ENCODE measurements at places on chromosomes 1 and 21.
A peak's percentile ranks its signal among the peaks of the same experiment; 100 is the strongest.

GRCh38 chr1:26164036-26164860 lies 4.5 kb downstream of the C1orf232 start:
- DNase-seq: no peak

GRCh38 chr21:45945868-45946210 lies 35.7 kb upstream of the COL6A1 start:
- no peak for DNase-seq

- no peak for DNase-seq
Observed at GRCh38 chr1:50047916-50048694, 24.4 kb upstream of the AGBL4 start.

GRCh38 chr1:210754878-210755665 lies 378.9 kb downstream of the KCNH1 start:
- DNase-seq: no peak

- DNase-seq: no peak
Observed at GRCh38 chr1:9770298-9770697, 53.5 kb downstream of the CLSTN1 start.

GRCh38 chr1:87329051-87329525 lies 408 bp downstream of the LMO4 start:
- DNase-seq: no peak

DNA sequence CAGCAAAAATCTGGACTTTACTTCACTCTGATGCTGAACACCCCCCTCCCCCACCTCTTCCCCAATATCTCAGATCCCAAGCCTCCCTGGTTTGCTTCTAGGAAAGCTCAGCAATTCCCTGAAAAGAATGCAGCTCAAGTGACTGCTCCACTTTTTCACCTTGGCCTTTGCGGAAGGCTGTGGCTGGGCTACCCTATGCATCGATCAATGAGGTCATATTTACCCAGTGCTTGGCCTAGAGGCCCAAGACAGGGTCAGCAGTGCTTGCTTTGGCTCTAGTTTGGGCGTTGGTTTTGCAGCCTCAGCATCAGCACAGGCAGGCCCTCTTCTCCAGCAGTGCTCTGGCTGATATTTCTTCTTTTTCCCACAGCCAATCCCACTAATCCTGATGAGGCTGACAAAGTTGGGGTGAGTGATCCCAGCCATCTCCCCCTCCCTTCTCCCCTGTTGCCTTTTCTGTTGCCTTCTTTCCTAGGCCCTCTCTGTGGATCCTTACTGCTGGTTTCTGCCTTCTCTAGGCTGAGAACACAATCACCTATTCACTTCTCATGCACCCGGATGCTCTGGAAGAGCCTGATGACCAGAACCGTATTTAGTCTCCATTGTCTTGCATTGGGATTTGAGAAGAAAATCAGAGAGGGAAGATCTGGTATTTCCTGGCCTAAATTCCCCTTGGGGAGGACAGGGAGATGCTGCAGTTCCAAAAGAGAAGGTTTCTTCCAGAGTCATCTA lies 14.2 kb downstream of the FCGR2B start:
- no peak for DNase-seq

GRCh38 chr1:5634893-5635292 lies 357.3 kb downstream of the NPHP4 start:
- no peak for DNase-seq

DNA sequence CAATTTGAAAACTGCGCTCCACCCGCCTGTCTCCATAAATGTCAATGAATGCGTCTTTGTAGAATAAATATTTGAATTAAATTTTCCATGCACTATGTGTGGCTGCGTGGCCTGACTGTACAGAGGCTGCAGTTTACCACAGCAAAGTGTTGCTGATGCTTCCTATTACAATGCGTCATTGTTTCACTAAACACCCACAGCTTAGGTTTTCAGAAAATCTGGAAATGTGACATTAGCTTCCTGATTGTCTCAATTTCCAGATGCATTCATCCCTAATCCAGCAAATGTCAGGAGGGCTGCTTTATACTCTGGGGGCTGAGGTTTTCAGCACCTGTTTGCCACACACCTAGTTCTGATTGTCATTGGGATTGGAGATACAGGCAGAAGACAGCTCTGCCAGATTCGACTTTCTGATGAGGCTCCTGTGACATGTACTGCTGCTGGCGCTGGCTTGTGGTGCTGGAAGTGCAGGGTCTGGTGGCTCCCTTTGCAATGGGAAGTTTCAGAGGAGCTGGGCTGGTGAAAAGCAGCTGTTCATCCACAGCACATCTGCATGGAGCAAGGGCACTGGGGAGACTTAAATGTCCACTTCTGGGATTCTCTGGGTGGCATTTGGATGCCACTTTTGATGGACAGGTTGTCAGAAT lies 40.0 kb downstream of the URB2 start:
- DNase-seq: no peak

DNA sequence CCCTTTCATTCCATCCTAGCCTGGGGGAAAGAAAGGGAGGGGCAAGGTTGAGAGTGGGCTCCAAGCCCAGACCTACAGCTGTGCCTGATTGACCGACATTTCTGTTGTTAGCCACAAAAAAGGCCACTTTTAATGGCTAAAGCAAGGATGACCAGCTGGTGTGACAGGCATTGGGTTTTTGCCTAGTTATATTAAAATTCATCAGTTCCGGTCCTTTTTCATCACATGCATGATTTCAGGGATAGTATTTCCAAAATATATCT lies 192.3 kb downstream of the ZNF326 start:
- DNase-seq: no peak

- DNase-seq: no peak
Observed at GRCh38 chr1:168235937-168236336, 10.1 kb downstream of the SFT2D2 start.

GRCh38 chr1:53350853-53351767 lies 23.2 kb upstream of the LRP8 start:
- DNase-seq: no peak

DNA sequence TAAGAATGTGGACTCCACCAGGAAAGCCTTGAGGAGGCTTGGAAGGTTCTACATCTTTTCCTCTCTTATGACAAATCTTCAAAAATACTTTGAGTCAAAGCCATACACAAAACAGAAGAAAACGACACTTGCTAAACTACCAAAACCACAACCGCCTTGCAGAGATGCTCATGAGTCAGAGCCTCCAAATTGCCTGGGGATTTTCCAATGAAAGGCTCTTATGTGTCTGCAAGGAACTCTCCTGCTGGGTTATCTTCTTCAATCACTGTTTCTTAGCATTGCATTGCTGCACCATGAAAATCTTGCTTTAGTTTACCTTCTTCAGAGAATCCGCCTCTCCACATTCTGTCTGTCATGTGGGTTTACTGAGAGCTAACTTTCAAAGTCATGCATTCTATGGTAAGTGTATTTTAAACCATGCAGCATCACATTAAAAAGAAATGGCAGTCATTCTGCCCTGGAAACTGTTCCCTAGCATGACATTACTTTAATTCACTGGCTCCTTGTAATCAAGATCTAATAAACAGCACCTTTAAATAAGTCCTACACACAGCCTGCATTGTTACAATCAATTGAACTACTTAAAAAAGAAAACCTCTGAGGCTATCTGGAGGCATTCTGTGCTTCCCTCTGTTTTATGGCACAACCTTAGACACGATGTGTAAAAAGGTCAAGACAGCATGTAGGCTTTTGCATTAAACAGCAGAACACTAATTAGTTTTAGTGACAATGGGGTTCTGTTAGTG lies 210.0 kb upstream of the FOXD3 start:
- DNase-seq: peak; percentile 74

DNA sequence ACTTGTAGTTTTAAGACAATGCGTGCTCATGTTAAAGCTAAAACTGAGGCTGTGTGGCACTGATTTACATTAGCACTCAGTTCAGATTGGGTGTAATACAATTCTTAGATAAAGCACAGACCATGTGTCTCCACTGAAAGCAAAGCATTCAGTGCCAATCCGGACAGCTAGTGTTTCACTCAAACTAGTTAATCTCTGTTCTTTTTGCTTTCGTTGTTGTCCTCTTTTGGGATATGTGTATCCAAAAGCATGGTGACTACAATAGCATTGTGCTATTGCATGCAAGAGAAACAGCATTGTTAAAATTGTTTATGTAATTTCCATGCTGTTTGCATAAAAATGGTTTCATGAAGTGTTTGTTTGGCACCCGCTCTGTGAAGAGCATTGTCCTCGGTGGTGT lies 54.6 kb downstream of the F3 start:
- DNase-seq: no peak

DNA sequence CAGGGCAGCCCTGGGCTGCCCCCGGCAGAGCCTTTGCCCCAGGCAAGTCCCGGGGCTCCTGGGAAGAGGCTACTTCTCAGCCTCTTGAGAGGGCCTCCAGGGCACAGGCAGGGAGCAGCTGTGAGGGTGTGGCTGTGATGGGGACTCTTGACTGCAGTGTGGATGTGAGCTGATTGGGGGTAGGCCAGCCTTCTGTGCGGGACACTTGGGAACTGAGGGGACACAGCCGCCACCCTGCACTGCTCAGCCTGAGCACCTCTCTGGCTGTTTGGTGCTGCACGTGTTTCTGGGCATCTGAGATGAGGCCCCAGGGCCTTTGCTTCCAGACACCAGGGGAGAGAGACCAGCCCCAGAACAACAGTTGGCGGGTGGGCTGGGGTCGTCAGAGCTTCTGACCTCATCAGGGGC lies 62.1 kb downstream of the SKI start:
- no peak for DNase-seq

- no peak for DNase-seq
Observed at GRCh38 chr1:107940017-107940577, 24.9 kb downstream of the VAV3 start.

DNA sequence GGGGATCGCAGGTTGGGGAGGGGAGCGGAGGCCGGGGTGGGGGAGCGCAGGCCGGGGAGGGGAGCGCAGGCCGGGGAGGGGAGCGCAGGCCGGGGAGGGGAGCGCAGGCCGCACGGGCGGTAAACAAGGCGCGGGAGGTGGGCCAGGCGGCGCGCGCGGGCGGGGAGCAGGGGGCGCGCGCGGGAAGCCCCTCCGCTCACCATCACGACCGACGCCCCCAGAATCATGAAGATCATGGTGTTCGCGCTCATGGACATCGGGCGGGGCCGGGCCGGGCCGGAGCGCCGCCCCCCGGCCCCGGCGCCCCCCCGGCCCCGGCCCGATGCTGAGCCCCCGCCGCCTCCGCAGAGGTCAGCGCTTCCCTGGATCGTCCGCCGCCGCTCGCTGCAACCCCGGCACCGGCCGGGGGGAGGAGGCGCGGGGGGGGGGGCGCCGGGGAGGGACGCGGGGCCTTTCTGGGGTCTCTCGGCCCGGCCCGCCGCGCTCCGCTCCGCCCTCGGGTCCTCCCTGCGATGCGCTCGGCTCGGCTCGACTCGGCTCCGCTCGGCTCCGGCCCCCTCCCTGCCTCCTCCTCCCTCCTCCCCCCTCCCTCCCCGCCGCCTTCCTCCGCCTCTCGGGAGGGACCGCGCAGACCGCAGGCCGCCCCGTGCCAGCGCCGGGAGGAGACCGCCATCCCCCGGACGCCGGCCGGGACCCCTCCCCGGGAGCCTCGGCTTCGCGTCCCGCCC lies at the start of gene TMEM240:
Gene TMEM240, minus strand, starts transcription at position 535 of the 728 bp plus-strand sequence. Its CDS starts 278 bp downstream, at position 257.
- no peak for DNase-seq

DNA sequence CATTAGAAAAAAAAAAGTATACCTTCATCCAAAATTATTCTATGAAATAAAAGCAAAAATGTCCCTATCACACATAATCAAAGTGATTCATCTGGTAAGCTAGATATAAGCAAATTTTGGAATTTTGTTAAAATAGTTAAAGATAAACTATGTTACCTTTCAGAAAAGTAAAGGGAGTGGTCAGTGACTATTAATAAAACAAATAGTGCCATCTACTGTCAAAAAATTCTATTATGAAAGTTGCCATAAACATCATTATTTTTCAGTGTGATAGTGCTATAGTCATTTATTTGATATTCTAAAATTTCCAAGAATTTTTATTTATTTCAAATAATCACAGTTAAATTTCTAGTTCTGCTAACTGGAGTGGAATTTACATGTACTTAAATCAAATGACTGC lies 803.7 kb downstream of the KCNT2 start:
- DNase-seq: no peak

GRCh38 chr1:31227891-31228568 lies 11.7 kb downstream of the NKAIN1 start:
- DNase-seq: no peak

GRCh38 chr1:82979593-82980236 lies 1019.2 kb downstream of the TTLL7 start:
- no peak for DNase-seq

- no peak for DNase-seq
Observed at GRCh38 chr1:174005032-174005431, 17.1 kb downstream of the RC3H1 start.

GRCh38 chr1:245957427-245957826 lies 549.7 kb downstream of the SMYD3 start:
- DNase-seq: no peak

- no peak for DNase-seq
Observed at GRCh38 chr21:24976238-24976637, 631.0 kb downstream of the MRPL39 start.

GRCh38 chr21:46185716-46186115 lies 1.5 kb upstream of the SPATC1L start:
- DNase-seq: no peak

GRCh38 chr1:53369034-53369750 lies 41.3 kb upstream of the LRP8 start:
- DNase-seq: no peak

DNA sequence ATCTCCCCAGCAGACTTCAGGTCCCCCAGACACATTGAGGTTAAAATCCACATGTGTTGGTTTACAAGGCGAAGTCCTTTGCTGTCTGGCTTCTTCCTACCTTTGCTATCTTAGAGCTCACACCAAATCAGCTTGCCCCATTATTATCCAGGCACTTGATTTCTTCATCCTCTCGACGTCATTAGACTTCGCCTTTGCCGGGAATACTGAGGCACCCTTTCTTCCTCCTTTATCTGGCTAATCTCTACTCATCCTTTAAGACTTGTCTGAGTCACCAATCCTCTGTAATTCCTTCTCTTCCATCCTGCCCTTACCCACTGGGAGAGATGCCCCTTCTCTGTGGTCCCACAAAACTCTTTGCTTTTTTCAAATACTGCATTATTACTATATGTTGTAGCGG lies 9.2 kb upstream of the XCL2 start:
- DNase-seq: no peak

- DNase-seq: no peak
Observed at GRCh38 chr1:173488001-173488400, 10.9 kb downstream of the PRDX6 start.

- DNase-seq: no peak
Observed at GRCh38 chr1:202892501-202892900, 3.6 kb upstream of the RABIF start.

DNA sequence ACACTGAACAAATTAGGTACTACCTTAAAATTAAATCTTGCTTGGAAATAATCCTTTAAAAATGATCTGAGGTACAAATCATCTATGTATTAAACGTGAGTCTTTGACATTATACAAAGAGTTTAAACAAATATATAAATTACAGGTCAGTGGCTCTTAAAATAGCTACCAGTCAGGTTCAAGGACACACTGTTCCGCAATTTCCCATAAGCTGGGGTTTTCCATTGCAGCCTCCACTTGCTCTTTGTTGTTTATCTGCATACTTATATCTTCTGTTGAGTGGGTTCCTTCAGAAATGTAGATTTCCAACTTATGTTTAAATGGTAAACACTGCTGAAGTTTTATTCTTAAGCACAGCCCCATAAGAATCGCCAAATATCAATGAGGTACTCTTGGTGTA lies 5.7 kb upstream of the MRPL55 start:
- DNase-seq: no peak

Data from kidney epithelial cell (primary cell).